Ovary (tissue), 10 donors: ENCODE measurements at places on chromosomes 12 and 14. TPM values are rescaled to one million over a fixed set of nuclear protein-coding genes. Genes with fewer than 3 reads are reported as not detected.

Gene GYS2
- total RNA-seq, result not detected

GRCh38 chr12:103011974-103012763, 54.7 kb downstream of the ASCL1 start:
- no peaks in the 10 kb centered on the region for H3K36me3 ChIP-seq
- H3K27me3 ChIP-seq, result no peaks in the 10 kb centered on the region
- no peak overlapping the region for H3K27ac ChIP-seq
- no peak overlapping the region for H3K4me3 ChIP-seq

DNA sequence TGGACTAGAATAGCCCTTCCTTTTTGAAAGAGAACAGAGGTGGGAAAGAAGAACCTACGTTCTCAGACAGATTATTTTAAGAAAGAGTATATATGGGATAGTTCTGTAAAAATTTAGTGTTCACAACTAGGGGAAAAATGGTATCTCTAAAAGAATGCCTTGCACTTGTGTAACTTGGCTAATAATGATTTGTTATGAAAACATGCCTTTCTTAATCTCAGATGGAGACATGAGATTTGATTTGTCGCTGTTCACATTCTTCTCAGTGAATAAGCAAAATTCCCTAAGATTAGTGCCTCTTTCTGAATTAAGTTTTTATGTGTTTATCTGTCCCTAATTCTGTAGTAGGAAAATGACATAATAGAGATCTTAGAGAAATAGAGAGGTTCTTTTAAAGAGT, 100.8 kb downstream of the USP15 start:
- H3K36me3 ChIP-seq, result no peaks in the 10 kb centered on the region
- no peak overlapping the region for H3K27ac ChIP-seq
- H3K27me3 ChIP-seq, result no peaks in the 10 kb centered on the region

DNA sequence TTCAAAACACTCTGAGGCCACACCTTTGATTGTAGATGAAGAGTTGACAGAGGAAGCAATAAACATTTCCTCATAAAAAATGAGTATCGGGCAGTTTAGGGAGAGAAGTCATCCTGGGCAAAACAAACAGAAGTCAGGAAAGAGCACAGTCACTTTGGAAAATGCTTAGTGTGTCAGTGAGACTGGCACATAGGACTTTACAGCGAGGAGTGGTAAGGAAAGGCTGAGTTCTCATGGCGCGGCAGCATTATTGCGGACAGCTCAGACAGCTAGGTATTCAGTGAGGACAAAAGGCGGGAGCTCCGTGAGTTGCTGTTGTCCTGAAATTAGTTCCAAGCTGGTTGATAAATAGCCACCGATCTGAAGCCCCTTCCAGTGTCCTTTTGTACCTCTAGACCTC, 229.9 kb downstream of the SNAPC1 start:
- DNase-seq, result no peak
- H3K4me1 ChIP-seq, result no peaks in the 10 kb centered on the region
- no peak overlapping the region for H3K4me3 ChIP-seq
- no peaks in the 10 kb centered on the region for H3K36me3 ChIP-seq

GRCh38 chr12:94525951-94526350, 66.3 kb upstream of the CEP83 start:
- no peak overlapping the region for H3K4me3 ChIP-seq
- H3K27me3 ChIP-seq, result no peaks in the 10 kb centered on the region
- DNase-seq, result no peak
- no peaks in the 10 kb centered on the region for H3K36me3 ChIP-seq
- no peaks in the 10 kb centered on the region for H3K4me1 ChIP-seq

GRCh38 chr14:101502761-101503392, 58.4 kb upstream of the DIO3 start:
- no peak overlapping the region for H3K4me3 ChIP-seq
- H3K4me1 ChIP-seq, result peaks cover 12% of the 10 kb centered on the region
- peak; percentile 14 for DNase-seq
- H3K27me3 ChIP-seq, result no peaks in the 10 kb centered on the region

- H3K4me3 ChIP-seq, result no peak overlapping the region
- H3K36me3 ChIP-seq, result no peaks in the 10 kb centered on the region
- no peak for DNase-seq
- H3K27me3 ChIP-seq, result no peaks in the 10 kb centered on the region
- H3K4me1 ChIP-seq, result no peaks in the 10 kb centered on the region
- H3K27ac ChIP-seq, result no peak overlapping the region
Measured at GRCh38 chr14:66403183-66403582, 83.0 kb upstream of the CCDC196 start.

- H3K27ac ChIP-seq, result no peak overlapping the region
- H3K27me3 ChIP-seq, result no peaks in the 10 kb centered on the region
- DNase-seq, result no peak
- H3K4me1 ChIP-seq, result no peaks in the 10 kb centered on the region
Measured at GRCh38 chr14:47194055-47194454, 481.4 kb downstream of the MDGA2 start.

Gene PPP1CC
- 143 TPM for total RNA-seq

Gene OR6C2
- not detected for total RNA-seq

GRCh38 chr12:67047634-67048033, 221.5 kb upstream of the CAND1 start:
- H3K36me3 ChIP-seq, result no peaks in the 10 kb centered on the region
- no peak for DNase-seq
- H3K4me1 ChIP-seq, result no peaks in the 10 kb centered on the region
- H3K27me3 ChIP-seq, result no peaks in the 10 kb centered on the region
- H3K4me3 ChIP-seq, result no peak overlapping the region

Gene KCNH5
- total RNA-seq, result not detected

- H3K36me3 ChIP-seq, result no peaks in the 10 kb centered on the region
- DNase-seq, result no peak
- no peaks in the 10 kb centered on the region for H3K27me3 ChIP-seq
- H3K4me1 ChIP-seq, result no peaks in the 10 kb centered on the region
- H3K4me3 ChIP-seq, result no peak overlapping the region
Measured at GRCh38 chr14:46051796-46052195, 599.8 kb downstream of the RPL10L start.

Gene KLHL33
- 0.72 TPM for total RNA-seq

Gene NGB
- total RNA-seq, result not detected

DNA sequence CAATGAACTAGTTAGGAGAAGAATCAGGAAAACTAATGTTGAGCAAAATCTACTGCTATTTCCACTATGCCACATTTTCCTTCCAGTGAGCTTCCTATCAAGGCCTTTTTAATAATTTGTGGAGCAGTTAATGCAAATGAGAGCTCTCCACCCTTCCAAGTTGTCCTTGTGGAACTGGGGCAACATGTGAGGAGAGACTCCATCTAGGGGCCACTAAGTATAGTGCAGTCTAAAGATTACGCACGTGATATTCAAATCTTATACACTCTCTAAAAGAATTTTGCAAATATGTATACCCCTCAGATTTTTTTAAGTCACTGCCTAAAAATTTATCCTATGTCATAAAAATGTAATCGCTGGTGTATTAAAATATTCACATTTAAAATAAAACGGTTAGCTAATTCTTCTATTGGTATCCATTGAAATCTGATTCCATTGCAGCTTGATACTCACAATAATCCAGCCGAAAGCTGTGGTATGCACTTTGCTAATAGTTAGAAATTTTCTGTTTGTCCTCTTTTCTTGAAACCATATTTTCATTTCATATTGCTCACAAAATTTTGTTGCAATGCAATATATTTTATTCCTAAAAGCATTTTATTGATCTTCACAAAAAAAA, 100.1 kb downstream of the PAH start:
- no peak for DNase-seq
- no peak overlapping the region for H3K27ac ChIP-seq
- H3K4me1 ChIP-seq, result no peaks in the 10 kb centered on the region
- H3K36me3 ChIP-seq, result no peaks in the 10 kb centered on the region
- H3K4me3 ChIP-seq, result no peak overlapping the region

Gene FAM186B
- total RNA-seq, result 0.95 TPM

Gene KRT85
- not detected for total RNA-seq

- no peak overlapping the region for H3K27ac ChIP-seq
- no peaks in the 10 kb centered on the region for H3K27me3 ChIP-seq
- H3K4me3 ChIP-seq, result no peak overlapping the region
- no peaks in the 10 kb centered on the region for H3K4me1 ChIP-seq
- DNase-seq, result no peak
Measured at GRCh38 chr14:69980457-69981425, 101.5 kb downstream of the SMOC1 start.

Gene RNASE7
- not detected for total RNA-seq

DNA sequence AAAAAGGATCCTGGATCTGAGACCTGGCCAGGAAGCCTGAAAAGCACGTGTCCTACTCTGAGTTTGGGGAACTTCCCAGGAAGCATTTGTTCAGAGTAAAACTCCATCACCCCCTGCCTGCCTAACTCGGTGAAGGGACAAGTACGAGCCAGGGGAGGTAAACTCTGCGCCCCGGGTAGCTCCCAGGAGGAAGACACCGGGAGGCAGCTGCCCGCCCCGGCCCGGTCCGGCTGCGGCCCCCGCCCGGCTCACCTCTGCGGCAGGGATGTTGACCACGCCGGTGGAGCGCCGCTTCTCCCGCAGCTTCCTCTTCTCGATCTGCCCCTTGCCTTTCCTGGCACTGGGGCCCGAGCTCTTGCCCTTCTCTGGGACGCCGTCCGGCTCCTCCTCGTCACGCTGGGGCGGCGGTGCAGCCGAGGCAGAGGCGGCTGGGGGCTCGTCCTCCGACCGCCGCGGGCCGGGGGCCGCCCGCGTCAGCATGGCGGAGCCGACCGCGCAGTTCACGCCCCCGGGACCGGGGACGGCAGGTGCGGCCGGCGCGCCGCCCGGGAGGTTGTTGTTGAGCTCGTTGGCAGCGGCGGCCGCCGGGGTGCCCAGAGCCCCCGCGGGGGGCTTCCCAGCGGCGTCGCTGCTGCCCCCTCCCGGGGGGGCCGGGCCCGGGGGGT, 1.2 kb downstream of the PAWR start:
- peak; percentile 62 for DNase-seq
- H3K4me1 ChIP-seq, result no peaks in the 10 kb centered on the region
- no peaks in the 10 kb centered on the region for H3K27me3 ChIP-seq
- peak overlapping the region; percentile 98 for H3K27ac ChIP-seq
- peak overlapping the region; percentile 65 for H3K4me3 ChIP-seq

DNA sequence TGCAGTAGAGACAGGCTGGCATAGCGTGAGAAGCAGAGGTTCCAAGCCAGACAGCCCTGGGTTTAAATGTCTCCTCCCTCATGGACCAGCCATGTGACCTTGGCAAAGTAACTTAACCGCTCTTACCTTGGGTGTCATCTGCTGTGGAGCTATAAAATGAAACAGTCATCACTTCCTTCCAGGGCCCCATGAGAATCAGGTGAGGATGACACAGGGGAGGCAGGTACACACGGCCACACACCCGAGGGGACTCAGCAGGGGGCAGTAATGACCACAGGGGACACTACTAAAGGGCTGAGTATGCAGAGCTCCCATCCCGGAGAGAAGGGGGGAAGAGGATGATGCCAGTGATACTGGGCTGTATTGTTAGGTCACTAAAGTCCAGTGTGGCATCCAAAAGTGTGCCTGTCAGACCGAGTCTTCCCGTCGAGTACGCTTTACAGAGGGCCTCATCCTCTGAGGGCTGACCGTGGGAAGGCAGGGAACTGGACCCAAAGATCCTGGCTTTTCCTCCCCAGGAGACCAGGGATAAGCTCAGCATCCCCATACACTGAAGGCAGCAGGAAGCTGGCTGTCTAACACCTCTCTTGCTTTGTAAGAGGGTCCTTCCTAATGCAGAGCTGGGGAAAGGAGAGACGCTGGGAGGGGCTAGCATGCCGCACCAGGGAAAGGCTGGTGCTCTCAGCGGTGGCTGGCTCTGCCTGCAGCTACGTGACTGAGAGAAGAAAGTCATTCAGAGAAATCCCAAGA, 94.2 kb downstream of the SINHCAF start:
- no peaks in the 10 kb centered on the region for H3K4me1 ChIP-seq
- no peak overlapping the region for H3K27ac ChIP-seq
- no peaks in the 10 kb centered on the region for H3K27me3 ChIP-seq
- no peaks in the 10 kb centered on the region for H3K36me3 ChIP-seq
- no peak overlapping the region for H3K4me3 ChIP-seq

DNA sequence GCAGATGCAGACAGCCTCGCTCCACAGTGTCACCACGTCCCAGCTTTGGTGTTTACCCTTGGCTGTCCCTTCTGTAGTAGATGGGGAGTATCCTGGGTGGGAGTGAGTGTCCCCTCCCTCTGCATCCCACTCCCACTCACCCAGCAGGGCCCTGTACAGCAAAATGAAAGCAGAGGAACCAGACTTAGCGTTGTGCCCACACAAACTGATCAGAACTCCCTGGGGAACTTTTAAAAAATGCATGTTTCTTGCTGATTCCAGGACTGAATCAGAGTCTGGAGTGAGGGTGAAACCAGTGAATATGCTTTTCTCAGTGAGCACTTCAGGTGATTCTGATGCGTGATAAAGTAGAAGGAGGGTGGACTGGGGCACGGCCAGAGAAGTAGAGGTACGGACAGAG, 2.9 kb downstream of the ACVRL1 start:
- no peaks in the 10 kb centered on the region for H3K36me3 ChIP-seq
- no peaks in the 10 kb centered on the region for H3K27me3 ChIP-seq
- H3K27ac ChIP-seq, result no peak overlapping the region
- no peak for DNase-seq
- H3K4me1 ChIP-seq, result no peaks in the 10 kb centered on the region
- no peak overlapping the region for H3K4me3 ChIP-seq

DNA sequence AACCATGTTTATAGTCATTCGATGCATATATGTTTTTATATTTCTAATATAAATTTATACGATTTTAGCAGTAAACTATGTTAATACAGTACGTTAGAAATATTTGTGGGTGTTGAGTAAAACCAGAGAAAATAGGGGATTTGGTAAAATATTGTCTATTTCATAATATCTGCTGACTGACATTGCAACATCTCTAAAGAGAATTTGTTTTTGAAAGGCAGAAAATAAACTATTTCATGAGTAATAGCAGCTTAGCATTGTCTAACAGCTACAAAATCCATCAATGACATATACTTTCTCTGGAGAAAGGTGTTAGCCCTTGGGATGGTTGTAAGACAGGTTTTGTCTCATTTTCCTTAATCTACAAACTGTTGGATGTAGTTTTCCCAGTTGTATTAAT, 144.9 kb downstream of the PDE3A start:
- no peaks in the 10 kb centered on the region for H3K27me3 ChIP-seq
- no peaks in the 10 kb centered on the region for H3K36me3 ChIP-seq
- no peak overlapping the region for H3K27ac ChIP-seq
- H3K4me3 ChIP-seq, result no peak overlapping the region
- DNase-seq, result no peak
- no peaks in the 10 kb centered on the region for H3K4me1 ChIP-seq

Gene PTPRR
- total RNA-seq, result not detected

DNA sequence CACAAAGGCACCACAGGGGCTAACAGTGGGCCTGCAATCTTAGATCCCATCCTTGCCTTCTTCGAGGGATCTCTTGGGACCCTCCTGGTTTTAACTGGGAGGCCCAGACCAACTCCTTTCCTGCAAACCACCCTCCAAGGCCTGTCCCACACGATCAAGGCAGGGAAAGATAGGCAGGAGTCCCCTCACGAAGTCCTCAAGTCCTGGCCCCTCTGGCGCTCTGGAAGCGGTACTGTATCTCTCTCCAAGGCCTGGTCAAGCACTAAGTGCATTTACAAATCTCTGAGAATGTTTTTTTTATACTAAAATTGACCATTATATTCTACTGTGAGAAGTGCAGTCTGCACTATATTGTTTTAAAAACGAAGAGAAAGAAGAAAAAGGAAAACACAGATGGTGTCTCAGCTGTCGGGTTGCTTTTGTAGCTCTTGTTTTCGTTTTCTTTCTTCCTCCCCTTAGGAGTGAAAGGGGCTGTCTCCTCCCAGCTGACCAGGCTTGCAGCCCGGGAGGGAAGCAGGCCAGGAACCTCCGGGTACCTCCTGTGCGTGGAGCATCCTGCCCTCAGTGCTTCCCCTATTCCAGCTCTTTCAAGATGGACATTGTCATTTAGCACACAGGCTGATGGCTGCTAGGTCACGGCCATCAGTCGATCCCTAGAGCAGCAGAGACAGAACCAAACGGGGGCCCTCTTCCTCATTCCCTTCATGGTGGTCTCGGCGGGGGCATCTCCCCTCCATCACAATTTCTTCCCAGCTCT, 56.7 kb downstream of the FAM222A start:
- no peak overlapping the region for H3K27ac ChIP-seq
- no peaks in the 10 kb centered on the region for H3K36me3 ChIP-seq
- no peak overlapping the region for H3K4me3 ChIP-seq
- H3K27me3 ChIP-seq, result no peaks in the 10 kb centered on the region
- DNase-seq, result peak; percentile 62
